Activated T-cell treated with anti-CD3 and anti-CD28 coated beads, Interleukin-2, amount 50 U/mL, for 48 hours (primary cell): ENCODE measurements at places on chromosomes 2 and 18.

- no peak for DNase-seq
Measured at GRCh38 chr18:10776493-10776892, 250.7 kb downstream of the NAPG start.

- no peak for DNase-seq
Measured at GRCh38 chr2:219522111-219523030, 8.1 kb downstream of the ASIC4 start.

GRCh38 chr18:50614838-50615237 lies 55.0 kb downstream of the MAPK4 start:
- DNase-seq, result no peak

DNA sequence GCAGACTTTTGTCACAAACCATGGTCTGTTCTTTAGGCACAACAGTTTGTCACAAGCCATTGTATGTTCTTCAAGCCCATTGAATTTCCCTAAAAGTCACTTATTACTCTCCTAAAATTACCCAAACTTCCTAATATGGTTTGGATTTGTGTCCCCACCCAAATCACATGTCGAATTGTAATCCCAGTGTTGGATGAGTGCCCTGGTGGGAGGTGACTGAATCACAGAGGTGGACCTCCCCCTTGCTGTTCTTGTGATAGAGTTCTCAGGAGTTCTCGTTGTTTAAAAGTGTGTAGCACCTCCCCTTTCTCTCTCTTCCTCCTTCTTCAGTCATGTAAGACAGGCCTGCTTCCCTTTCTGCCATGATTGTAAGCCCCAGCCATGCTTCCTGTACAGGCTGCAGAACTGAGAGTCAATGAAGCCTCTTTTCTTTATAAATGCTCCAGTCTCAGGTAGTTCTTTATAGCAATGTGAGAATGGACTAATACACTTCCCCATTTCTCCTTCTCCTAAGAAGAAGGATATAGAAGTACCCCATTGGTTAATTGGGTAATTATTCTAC lies 11.2 kb upstream of the GYPC start:
- no peak for DNase-seq

- no peak for DNase-seq
Measured at GRCh38 chr2:219508971-219509779, 5.1 kb upstream of the ASIC4 start.
